ENCODE measurements at places on chromosomes 12 and 14.

- DNase-seq: no peak
Measured at GRCh38 chr12:89731089-89731488, 22.5 kb upstream of the ATP2B1 start.

- DNase-seq: no peak
Measured at GRCh38 chr12:44889926-44890325, 13.8 kb upstream of the NELL2 start.

GRCh38 chr12:119695034-119695433, 27.1 kb downstream of the PRKAB1 start:
- DNase-seq: no peak

DNA sequence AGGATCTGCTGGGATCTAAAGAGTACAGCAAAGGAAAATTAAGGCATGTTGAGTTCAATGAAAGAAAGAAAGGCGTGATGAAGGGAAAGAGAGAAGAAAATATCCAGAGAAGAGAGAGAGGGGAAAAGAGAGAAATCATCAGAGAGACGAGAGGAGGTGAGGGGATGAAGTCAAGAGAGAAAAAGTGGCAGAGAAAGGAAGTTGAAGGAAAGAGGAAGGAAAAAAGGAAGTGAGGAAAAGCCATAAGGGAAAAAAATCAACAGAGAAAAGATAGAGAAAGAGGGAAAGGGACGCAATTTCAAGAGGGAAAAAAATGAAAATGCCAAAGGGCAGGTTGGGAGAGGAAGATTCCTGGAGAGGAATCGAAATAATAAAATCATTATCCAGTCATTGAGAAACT, 40.4 kb downstream of the LLPH start:
- DNase-seq: no peak

GRCh38 chr14:102910442-102910841, 12.0 kb upstream of the AMN start:
- no peak for DNase-seq

DNA sequence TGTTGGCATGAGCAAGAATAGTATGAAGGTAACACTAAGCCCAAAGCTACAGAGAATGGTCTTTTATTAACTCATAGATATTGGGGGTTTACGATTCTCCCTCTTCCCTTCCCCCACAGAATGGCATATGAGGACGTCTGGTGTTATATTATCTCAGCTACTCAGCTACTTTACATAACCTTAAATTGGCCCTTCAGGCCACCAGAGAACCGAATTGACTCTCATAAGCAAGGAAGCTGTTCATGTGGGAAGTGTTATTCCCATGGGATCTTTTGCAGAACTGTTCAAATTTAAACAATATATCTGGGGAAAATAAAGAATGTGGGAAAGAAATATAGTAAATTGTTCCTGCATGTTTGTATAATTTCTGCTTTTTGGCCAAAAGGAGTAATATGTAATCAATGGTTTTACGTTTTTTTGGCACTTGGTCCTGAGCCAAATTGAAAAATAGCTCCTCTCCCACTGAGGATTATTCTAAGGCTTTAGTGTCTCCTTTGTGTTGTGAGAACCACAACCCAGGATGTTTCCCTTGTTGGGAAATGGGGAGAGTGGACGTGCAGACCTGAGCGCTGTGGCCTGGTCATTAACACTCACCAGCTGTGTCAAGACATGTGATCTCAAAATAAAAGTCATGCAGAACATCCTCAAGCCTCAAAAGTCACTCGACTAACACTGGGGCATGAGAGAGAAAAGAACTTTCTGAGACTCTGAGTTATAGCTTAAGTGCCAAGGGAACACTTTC, 31.8 kb upstream of the CMAS start:
- DNase-seq: no peak

DNA sequence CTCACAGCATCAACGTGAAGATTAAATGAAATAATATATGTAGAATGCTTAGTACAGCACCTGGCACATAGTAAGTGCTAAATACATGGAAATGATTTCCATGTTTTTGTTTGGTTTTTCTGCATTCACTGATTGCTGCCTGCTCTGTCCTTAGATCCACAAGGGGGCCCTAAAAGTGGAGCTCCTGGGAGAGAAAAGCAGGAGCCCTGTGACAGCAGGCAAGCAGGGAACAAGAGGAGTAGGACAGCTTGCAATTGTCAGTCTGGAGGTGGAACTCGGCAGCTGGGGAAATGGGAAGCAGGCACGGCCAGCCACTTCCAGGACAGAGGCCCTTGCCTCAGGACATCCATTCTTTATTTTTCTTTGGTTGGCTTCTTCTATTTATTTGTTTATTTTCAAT, 292.9 kb downstream of the BMP4 start:
- no peak for DNase-seq

DNA sequence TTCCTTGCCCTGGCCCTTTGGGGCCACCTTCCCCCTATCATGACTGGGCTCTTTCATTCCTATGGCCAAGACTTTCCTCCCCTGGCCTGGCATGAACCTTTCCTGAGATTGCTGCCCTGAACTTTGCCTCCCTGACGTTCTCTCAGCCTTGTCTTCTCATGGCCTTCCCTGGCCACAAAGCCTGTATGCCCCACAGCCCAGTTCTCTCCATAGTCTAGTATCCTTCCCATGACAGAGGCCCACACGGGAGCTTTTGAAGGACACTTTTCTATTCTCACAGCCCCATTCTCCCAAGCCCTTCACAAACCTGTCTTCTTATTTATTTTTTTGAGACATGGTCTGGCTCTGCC, 4.5 kb upstream of the RNU7-1 start:
- DNase-seq: no peak

GRCh38 chr12:13135371-13136178, 32.1 kb upstream of the GSG1 start:
- no peak for DNase-seq

DNA sequence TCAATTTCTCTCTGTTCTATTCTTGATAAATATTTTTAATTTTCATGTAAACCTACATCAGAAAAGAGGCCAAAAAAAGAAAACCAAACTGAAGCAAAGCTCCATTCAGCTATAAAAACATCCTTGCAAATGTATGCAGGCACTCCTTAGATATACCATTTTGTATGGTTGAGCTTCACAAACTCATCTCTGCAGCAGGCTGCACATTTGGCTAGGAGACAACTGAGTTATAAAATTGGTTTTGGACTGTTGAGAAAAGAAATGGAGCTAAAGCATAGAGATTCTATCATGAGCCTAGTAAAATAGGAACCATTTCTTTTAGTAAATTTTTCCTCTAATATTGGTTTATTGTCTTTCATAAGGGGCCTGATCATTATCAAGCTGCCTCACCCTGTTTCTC, 156.4 kb downstream of the SYT1 start:
- no peak for DNase-seq

- no peak for DNase-seq
Measured at GRCh38 chr14:21058903-21059302, 1.3 kb downstream of the RNASE8 start.

DNA sequence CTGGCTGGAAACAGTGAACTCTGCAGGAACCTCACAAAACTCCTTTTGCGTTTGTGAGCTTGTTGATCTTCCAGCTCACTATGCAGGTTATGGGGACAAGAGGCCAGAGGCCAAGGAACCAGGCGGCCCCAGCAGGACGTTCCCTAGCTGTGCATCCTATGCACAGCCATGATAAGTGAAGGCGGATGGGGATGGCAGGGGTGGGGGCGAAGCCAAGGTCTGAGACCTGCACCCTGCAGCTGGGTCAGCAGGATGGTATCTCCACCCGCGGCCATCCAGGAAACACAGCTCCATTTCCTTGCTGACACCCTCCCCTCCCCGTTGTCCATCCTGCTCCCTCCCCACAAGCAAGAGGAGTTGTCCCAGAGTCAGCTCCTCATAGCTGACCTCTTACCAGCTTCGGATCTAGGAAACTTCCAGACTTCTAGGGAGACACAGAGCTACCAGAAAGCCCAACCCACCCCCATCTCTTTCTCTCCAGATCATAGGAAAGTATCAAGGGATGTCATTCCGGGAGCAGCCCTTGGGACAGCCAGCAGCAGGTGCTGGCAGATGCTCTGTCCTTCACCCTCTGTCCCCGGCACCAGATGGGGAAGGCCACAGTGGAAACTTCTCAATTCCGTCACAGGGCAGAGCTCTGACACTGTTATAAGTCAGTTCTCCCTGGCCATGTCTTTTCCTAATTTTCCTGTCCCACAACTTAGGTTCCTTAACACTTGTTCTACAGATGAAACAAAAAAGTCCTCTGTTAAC, 9.4 kb downstream of the ZBTB39 start:
- DNase-seq: no peak

DNA sequence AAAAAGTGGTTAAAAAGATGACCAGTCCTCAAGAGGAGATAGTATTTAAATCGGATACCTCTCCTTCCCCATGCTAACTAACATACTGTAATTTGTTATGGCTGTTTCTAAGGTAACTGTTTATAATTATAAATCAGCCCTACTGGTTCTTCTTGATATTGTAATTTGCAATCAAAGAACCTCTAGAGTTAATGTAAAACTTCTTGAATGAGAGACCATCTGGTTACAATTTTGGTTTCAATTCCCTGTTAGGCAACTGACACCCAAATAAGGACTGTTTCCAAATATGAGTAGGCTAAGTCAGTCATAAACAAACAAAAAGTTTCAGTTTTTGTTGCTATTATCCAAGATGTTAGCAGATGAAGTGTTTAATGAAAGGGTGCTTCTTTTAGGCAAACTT, 120.2 kb upstream of the DNM1L start:
- DNase-seq: no peak

GRCh38 chr12:44078273-44078672, 242.4 kb downstream of the TMEM117 start:
- no peak for DNase-seq

DNA sequence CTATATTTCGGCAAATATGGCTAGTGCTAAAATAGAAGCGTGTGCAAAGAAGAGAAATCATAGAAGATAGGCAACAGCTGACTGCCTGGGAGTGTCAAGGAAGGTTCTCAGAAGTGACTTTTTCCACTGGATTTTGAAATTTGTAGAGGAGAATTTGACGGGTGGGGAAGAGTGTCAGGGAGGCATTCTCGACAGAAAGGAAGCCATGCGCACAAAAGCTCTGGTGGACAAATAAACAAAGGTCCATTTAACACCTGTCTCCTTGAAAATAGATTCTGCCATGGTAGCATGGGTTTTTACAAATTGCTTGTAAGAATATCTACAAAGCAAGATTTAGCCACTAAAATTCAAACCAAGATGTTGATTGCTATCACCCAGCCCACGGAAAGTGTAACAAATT, 1081.5 kb downstream of the GALC start:
- DNase-seq: no peak

GRCh38 chr14:24863968-24864684, 185.8 kb downstream of the STXBP6 start:
- no peak for DNase-seq

DNA sequence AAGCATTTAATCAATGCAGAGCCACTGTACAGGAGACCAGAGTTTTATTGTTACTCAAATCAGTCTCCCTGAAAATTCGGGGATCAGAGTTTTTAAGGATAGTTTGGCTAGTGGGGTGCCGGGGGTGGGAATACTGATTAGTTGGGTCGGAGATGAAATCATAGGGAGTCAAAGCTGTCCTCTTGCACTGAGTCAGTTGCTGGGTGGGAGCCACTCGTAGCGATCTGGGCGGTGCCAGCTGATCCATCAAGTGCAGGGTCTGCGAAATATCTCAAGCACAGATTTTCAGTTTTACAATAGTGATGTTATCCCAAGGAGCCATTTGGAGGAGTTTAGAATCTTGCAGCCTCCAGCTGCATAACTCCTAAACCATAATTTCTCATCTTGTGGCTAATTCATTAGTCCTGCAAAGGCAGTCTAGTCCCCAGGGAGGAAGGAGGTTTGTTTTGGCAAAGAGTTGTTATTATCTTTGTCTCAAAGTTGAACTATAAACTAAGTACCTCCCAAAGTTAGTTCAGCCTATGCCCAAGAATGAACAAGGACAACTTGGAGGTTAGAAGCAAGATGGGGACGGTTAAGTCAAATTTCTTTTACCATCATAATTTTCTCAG, 169.4 kb upstream of the PLEKHG7 start:
- DNase-seq: no peak

GRCh38 chr12:6813363-6813762, 8.3 kb upstream of the GPR162 start:
- DNase-seq: no peak

GRCh38 chr12:57529831-57530230, 7.2 kb downstream of the MBD6 start:
- DNase-seq: no peak

- DNase-seq: no peak
Measured at GRCh38 chr14:77299771-77300170, 20.9 kb downstream of the POMT2 start.

GRCh38 chr12:91123236-91123916, 12.1 kb upstream of the LUM start:
- DNase-seq: no peak

DNA sequence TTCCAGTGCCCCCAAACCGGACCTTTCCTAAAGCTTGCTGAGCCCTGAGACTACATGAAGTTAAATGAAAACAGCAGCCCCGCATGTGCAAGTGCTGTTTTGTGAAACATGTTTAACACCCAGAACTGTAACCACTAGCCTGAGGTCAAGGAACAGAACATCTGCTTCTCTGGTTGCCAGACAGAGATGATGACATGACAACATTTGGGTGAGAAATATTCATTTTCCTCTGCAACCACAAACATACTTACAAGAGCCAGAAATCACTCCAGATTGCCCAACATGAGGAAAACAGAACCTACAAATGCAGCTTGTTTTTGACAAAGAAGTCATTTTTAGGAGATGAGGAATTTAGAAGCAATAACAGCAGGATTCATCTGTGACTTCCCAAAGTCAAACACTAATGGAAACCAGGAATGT, 110.4 kb downstream of the BCAT1 start:
- peak; percentile 21 for DNase-seq

GRCh38 chr14:41225433-41225832, 381.2 kb upstream of the LRFN5 start:
- no peak for DNase-seq

GRCh38 chr12:103494734-103495468, 867 bp downstream of the C12orf42 start:
- no peak for DNase-seq

GRCh38 chr12:19659501-19659900, 220.2 kb downstream of the AEBP2 start:
- DNase-seq: no peak

DNA sequence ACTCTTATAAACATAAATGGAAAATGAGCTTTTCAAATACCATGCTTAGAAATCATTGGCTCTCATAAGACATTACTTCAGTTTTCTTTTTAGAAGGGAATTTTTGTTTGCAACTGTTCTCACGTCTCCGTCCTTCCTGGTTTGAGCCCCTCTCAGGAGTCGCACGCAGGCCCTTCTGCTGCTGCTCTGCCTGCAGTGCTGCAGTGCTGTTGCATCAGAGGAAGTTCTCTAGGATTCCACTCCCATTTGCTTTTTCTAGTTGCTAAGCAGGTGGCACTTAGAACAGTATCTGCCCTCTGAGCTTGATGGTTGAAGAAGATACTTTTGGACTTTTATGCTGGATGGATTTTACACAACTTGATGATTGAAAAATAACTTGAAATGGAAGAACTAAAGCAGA, 70.8 kb downstream of the SCN8A start:
- DNase-seq: no peak

GRCh38 chr14:69960296-69960695, 81.1 kb downstream of the SMOC1 start:
- no peak for DNase-seq

Data from stimulated activated CD4-positive, alpha-beta T cell treated with anti-CD3 and anti-CD28 coated beads, Interleukin-15, amount 100 ng/mL, for 48 hours (primary cell).